ENCODE measurements at places on chromosomes 5 and 9. TPM values are rescaled to one million over a fixed set of nuclear protein-coding genes. Genes with fewer than 3 reads are reported as not detected.
A peak's percentile ranks its signal among the peaks of the same experiment; 100 is the strongest.

DNA sequence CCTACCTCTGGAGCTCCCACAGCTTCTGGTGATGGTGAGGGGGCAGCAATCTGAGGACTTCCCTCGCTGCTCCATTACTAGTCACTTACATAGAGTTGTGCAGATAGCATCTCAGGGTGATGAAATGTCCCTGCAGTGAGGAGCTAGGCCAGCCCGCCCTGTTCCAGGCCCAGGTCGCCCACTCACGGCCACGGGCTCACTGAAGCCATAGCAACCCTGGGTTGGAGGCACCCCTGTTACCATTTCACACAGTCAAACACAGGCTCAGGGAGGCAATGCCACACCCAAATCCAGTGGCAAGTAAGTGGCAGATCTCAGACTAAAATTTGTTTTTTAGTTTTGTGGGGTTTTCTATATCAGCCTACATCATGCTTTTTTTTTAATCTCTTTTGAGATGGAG lies 19.6 kb downstream of the SH2D3C start:
- no peaks in the 10 kb centered on the region for H3K27me3 ChIP-seq
- no peak overlapping the region for H3K4me3 ChIP-seq
- H3K27ac ChIP-seq, result no peak overlapping the region

The SMIM33 gene
- not detected for total RNA-seq

The PCAT7 gene
- total RNA-seq, result 14.6 TPM

The RUSC2 gene
- total RNA-seq, result 59.4 TPM

DNA sequence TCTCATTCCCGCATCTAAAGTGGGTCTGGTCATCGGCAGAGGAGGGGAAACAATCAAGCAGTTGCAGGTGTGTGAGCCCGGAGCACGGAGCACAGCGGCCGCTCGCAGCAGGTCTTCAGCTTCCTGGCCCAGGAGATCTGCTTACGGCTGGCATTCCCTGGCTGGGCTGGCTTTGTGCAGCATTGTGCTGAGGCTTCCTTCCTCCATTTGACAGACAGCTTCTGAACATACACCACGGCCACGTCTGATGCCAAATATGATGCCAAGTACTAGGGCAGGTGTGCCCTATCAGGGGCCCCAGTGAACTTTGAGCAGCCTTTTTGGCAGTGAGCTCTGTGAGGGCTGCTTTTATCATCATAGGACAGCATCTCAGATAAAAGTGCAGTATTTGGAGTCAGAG lies 37.1 kb downstream of the FUBP3 start:
- no peak for DNase-seq
- no peak overlapping the region for H3K27ac ChIP-seq
- no peaks in the 10 kb centered on the region for H3K27me3 ChIP-seq
- H3K4me3 ChIP-seq, result no peak overlapping the region
- peaks cover 61% of the 10 kb centered on the region for H3K36me3 ChIP-seq
- H3K4me1 ChIP-seq, result no peaks in the 10 kb centered on the region

The AGXT2 gene
- total RNA-seq, result not detected

DNA sequence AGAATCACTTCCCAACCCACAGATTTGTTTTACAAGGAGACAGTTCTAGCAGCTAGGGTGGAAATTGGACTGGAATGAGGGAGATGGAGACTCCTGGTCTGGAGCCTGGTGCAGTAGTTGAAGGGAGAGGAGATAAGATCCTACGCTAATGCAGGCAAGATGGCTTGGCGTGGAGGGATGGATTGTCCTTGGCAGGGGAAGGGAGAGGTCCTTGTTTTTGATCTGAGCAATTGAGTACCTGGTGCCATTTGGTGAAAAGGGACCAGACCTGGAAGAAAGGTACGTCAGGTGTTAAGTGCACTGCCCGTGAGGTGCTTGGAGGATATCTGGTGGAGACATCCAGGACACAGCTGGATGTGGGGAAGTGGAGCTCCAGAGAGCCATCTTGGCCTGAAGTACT lies 35.7 kb downstream of the ANGPTL2 start:
- peak; percentile 64 for DNase-seq
- H3K4me1 ChIP-seq, result no peaks in the 10 kb centered on the region
- no peak overlapping the region for H3K4me3 ChIP-seq
- H3K36me3 ChIP-seq, result peaks cover 27% of the 10 kb centered on the region

- DNase-seq, result no peak
- H3K27me3 ChIP-seq, result peaks cover 38% of the 10 kb centered on the region
- no peak overlapping the region for H3K27ac ChIP-seq
- no peaks in the 10 kb centered on the region for H3K36me3 ChIP-seq
Measured at GRCh38 chr5:136232316-136232715, 39.4 kb upstream of the SMIM32 start.

- peaks cover 20% of the 10 kb centered on the region for H3K4me1 ChIP-seq
- no peak for DNase-seq
- H3K27ac ChIP-seq, result no peak overlapping the region
- H3K36me3 ChIP-seq, result peaks cover 15% of the 10 kb centered on the region
Measured at GRCh38 chr9:92660266-92660665, 9.7 kb downstream of the IPPK start.
